ENCODE measurements at places on chromosomes 6 and 20.

- no peak for DNase-seq
Observed at GRCh38 chr6:6236730-6237469, 83.6 kb downstream of the F13A1 start.

DNA sequence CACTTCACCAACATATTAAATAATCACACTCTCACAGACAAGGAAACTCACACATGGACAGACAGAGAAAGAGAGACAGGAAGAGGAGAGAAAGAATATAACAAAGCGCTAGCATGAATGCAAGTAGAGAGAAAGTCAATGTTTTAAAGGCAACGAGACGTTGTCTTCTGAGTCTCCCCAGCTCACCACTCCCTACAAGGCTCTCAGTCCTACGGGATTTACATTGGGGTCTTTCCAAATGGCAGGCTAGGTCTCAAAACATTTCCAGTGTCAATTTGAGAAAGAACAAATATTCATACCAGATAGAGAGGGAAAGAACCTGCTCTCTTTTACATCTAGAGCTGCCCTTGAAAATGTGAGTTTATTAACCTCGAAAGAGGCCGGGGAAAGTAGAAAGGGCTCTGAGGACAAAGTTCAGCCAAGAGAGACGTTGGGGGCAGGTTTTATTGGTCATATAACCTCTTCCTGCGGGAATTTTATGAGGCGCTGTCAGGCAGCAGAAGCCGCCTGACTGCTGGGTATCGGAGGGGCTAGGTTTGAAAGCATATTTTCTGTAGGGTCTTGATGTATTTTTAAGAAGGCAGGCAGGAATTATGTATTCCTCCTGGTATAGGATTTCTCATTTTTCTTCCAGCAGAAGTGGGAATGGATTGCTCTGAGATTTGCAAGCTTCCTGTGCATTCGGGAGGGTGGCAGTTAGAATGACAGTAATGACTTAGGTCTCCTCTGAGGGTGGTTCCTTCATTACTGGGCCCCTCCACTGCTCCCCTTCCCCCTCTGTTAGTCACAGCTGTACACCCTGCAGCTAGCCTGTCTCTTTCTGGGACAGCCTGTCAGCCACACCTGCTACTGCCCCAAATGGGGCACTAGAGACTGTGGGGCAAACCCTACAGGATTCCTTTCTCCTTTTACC, 34.4 kb upstream of the KIF16B start:
- DNase-seq, result no peak

DNA sequence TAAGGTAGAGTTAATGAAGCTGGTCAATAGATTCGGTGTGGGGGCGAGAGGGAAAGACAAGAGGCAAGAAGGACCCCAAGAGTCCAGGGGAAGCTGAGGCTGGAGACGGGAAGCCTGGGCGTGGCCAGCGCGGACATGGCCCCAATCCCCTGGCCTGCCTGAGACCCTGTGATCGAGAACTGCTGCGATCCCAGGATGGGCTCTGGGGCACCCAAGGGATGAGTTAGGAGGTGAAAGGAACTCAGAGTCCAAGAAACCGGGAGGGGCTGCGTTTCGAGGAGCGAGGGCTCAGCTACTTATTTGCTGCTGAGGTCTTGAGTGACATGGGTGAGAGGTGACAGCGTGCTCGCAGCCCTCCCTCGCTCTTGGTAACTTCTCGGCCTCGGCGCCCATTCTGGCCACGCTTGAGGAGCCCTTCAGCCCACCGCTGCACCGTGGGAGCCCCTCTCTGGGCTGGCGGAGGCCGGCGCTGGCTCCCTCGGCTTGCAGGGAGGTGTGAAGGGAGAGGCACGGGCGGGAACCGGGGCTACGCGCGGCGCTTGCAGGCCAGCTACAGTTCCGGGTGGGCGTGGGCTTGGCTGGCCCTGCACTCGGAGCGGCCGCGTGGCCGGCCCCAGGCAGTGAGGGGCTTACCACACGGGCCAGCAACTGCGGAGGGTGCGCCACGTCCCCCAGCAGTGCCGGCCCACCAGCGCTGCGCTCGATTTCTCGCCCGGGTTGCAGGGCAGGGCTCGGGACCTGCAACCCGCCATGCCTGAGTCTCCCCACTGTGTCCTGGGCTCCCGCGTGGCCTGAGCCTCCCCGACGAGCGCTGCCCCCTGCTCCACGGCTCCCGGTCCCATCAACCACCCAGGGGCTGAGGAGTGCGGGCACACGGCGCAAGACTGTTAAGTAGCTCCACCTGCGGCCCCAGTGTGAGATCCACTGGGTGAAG, 58.2 kb downstream of the IRF4 start:
- DNase-seq, result no peak

- peak; percentile 80 for DNase-seq
Observed at GRCh38 chr20:57173986-57174385, 92.5 kb downstream of the BMP7 start.

DNA sequence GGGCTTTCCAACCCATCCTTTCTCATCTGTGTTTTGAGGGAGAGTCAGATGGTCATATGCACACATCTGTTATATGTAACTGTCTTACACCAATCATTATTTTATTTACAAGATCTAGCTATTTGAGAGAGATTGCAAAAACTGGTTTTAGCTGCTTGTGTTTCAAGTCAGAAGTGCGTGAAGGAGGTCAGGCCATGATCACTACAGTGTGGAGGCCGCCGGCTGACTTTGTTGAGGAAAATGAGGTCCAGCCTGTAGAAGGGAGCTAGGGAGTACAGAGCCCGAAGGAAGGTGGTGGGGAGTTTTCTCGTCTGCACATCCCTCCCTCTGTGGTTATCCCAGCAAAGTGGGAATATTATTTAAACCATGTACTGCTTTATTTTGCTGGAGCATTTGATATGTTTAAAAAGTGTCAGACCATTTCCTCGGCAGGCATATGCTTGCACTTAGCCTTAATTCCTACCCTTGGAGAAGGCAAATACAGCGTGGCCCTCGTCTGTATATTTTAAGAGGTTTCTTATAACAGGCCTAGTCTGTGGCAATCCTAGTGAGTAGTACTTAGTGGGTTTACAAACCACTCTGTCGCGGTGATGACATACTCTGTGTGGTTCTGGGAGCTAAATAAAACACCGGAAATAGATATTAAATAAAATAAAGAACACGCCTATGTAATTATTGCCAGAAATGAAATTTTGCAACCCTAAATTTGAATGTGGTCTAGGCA, 95.6 kb downstream of the UST start:
- no peak for DNase-seq
